ENCODE measurements at places on chromosomes 12 and 14. TPM values are rescaled to one million over a fixed set of nuclear protein-coding genes. Genes with fewer than 3 reads are reported as not detected.
A peak's percentile ranks its signal among the peaks of the same experiment; 100 is the strongest.

Gene PTCSC3
- total RNA-seq = not detected

Gene HAL
- total RNA-seq = 4.3 TPM

Gene KERA
- total RNA-seq = not detected

DNA sequence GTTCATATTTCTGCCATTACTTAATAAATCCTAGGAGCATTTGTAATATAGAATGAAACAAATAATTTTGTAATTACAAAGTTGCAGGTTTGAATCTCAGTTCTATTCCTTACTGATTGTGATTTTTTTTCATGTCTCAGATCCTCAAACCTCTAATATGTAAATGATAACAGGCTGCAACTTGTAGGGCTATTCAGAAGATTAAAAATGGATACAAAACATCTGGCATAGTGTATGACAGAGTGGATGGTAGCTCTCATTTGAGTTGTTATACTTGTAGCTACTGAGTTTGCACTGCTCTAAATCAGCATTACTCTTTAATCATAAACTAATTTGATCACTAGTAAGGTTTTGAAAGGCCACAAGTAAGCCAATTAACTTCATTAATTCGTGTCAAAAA is 406.3 kb upstream of the MGAT4C start:
- no peak for DNase-seq

DNA sequence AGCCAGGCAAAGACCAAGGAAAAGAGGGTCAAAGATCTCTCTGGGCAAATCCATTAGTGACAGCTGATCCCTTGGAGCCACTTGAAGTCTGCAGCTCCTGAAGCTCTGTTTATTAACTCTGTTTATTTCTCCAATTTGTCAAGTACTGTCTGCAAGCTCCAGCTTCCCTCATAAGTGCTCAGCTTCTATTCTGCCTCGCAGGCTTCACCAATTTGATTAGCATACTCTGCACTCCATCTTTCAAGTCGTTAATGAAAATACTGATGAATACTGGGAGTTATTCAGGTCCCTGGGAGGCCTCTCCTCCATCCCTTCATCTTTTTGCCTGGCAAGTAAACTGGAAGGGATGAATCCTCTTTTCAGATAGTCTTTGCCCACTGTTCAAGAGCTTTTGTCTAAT is 54.3 kb downstream of the TTC9 start:
- no peak for DNase-seq

GRCh38 chr12:119780786-119781434 is 96.2 kb downstream of the CIT start:
- DNase-seq = peak; percentile 44

DNA sequence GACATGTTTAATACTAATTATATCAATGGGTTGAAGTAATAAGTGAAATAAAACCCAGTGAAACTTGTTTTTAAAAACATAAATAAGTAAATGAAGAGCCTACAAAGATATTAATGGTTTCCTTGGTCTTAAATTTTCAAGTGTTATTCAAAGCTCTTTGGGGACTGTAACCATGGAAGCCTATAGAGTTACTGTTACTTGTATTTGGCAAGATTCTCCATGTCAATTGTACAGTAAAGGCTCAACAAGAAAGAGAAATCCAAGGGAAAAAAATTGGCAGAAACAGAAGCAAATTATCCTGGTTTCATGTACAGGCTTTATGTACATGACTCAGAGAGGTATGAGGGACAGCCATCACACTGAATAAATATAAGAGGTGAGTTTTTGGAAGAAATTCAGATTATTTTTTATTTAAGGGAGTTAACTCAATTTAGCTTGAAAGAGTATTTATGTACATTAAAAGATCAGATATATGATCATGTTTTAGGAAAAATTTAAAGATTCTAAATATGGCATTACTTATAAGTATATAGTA is 151.1 kb upstream of the HMGA2 start:
- DNase-seq = no peak

GRCh38 chr12:56629459-56630179 is 507 bp downstream of the BAZ2A start:
- DNase-seq = no peak

DNA sequence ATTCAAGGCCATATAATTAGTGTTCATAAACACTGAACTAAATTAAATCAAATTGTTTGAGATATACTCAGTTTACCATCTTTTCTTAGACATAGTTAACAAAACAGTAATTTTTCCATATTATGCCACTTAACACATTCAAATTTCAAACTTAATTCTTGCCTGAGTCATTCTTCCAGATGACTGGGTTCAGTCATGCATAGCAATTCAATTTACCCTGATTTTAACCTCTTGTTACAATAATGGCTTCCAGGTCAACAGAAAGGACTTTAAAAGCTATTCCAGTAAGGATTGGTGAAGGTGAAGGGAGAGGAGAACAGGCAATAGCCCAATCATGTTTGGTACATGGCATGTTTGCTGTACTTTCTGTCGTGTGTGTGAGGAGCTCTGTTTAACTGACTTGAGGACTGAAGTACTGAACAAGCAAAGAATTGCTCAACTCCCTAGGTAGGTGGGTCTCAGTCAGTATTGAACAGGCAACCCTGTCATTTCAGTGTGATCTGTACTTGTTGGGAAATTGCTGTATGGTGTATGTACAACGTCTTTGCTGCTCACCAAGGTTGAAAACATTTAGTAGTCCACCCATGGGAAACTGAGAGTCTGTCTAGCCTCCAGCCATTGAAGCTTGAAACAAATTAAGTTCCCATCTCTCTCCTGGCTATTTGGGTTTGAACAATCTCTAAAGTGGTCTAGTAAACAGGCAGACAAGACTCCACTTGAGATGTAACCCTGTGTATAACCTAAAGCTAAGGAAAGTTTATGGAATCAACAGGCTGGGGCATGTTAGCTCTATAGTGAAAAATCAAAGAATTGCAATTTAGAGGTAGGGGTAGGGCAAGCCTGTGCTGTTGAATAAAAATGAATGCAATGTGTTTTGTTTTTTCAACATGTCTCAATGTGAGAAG is 327.2 kb downstream of the BTG1 start:
- no peak for DNase-seq

Measured in NCI-H460 (cell line).